H7 (cell line): ENCODE measurements at places on chromosomes 2 and 18. TPM values are rescaled to one million over a fixed set of nuclear protein-coding genes. Genes with fewer than 3 reads are reported as not detected.

RIF1 gene
- 27.7 and 38.2 TPM in 2 replicates for total RNA-seq

GRCh38 chr2:73893764-73894474 is 1.1 kb downstream of the ACTG2 start:
- no peak for DNase-seq

DNA sequence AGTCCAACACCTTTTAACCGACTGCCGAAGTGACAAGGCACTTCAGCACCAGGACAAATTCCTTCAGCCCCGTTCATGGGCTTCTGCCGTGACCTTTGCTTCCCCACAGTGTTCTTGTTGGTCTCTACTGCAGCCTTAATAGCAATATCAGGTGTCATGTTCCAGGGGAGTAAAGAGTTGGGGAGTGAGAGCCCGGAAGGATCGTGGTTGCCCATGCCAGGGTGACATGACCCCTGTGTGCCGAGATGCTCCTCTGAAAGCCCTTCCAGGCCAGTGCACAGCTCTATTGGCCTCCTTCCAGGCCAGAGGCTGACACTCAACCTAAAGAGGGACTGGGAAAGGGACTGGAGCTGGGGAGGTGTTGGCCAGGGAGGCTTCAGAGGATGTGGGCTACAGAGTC is 279.2 kb downstream of the CYRIA start:
- DNase-seq: no peak

DNA sequence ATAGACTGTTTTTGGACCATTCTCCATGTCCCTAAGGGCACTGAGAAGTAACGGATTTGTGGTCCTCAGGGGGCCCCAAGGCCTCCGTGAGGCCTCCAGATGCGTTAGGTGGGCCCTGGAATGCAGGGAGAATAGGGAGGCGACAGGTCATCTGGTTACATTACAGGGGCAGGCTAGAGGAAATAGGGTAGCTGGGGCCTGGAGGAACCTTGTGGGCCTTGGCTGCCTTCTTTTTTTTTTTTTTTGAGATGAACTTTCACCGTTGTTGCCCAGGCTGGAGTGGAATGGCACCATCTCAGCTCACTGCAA is 28.9 kb downstream of the ZFP36L2 start:
- no peak for DNase-seq

DNA sequence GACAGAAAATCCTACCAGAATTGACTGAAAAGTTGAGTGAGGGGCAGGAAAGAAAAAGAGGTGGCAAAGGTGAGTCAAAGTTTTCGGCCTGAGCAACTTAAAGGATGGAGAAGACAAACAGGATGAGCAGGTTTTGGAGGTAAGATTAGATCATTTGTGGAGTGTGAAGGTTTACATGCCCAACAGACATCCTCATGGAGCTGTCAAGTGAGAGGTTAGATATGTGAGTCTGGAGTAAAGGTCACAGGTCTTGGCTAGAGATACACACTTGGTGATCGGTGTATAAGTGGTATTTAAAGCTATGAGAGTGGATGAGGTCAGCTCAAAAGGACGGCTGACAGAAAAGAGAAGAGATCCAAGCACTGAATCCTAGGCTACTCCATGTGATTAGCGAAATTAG is 11.1 kb upstream of the MYL12A start:
- no peak for DNase-seq

DNA sequence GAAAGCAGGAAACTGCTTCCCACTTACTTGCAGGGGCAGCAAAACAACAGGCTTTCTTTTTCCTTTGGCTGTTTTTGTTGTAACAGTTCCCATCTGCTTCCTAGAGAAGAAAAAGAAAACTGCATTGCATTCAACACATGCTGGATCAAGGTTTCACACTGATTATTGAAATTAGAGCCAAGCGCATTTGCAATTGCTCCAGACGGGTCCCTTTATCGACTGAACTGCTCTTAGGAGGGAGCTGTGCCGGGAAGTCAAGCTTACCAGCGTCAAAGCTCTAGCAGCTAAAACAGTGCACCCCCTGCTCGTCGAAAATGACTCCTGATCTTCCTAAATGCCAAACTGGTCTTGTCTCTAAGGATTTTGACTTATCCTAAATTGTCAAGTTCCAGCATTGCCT is 164.0 kb upstream of the SESTD1 start:
- DNase-seq: no peak
